ENCODE measurements at places on chromosomes 2 and 18. TPM values are rescaled to one million over a fixed set of nuclear protein-coding genes. Genes with fewer than 3 reads are reported as not detected.
A peak's percentile ranks its signal among the peaks of the same experiment; 100 is the strongest.

- no peak overlapping the region for H3K27ac ChIP-seq
- no peaks in the 10 kb centered on the region for H3K4me1 ChIP-seq
- no peak for DNase-seq
- H3K4me3 ChIP-seq: no peak overlapping the region
Observed at GRCh38 chr2:173596244-173596643, 241.6 kb downstream of the CDCA7 start.

DNA sequence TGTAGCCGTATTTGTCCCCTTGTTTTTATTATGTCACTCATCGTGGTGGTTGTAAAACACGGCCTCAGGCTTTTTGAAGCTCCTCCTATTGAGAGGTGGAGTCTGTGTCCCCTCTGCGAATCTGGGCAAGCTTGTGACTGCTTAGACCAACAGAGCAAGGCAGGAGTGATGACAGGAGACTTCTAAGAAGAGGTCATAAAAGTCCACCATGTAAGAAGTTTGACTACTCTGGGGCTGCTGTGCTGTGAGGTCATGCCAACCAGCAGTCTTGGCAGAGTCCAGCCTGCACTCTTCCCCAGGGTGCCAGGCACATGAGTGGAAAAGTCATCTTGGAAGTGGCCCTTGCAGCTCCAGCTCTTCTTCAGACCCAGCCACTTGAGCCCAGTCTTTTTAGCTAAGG, 83.8 kb upstream of the SPTBN1 start:
- H3K4me1 ChIP-seq: no peaks in the 10 kb centered on the region
- peaks cover 45% of the 10 kb centered on the region for H3K27me3 ChIP-seq
- no peak for DNase-seq
- peaks cover 5% of the 10 kb centered on the region for H3K36me3 ChIP-seq
- no peak overlapping the region for H3K4me3 ChIP-seq

The NAT8 gene
- not detected for total RNA-seq

GRCh38 chr2:151119374-151119773, 142.3 kb downstream of the RBM43 start:
- H3K36me3 ChIP-seq: peaks cover 4% of the 10 kb centered on the region
- no peak overlapping the region for H3K4me3 ChIP-seq
- peaks cover 19% of the 10 kb centered on the region for H3K27me3 ChIP-seq
- no peak for DNase-seq
- H3K27ac ChIP-seq: no peak overlapping the region
- no peaks in the 10 kb centered on the region for H3K4me1 ChIP-seq

- DNase-seq: no peak
- H3K4me3 ChIP-seq: peak overlapping the region; percentile 21
- H3K27ac ChIP-seq: no peak overlapping the region
- H3K4me1 ChIP-seq: peaks cover 15% of the 10 kb centered on the region
- H3K36me3 ChIP-seq: no peaks in the 10 kb centered on the region
Observed at GRCh38 chr2:174011796-174012195, 46.6 kb upstream of the SP3 start.

- DNase-seq: no peak
- no peak overlapping the region for H3K27ac ChIP-seq
- H3K36me3 ChIP-seq: peaks cover 9% of the 10 kb centered on the region
Observed at GRCh38 chr18:7870855-7871254, 303.7 kb downstream of the PTPRM start.

The ANKRD30BL gene
- not detected for total RNA-seq

- H3K27me3 ChIP-seq: peaks cover 11% of the 10 kb centered on the region
- DNase-seq: no peak
- no peaks in the 10 kb centered on the region for H3K4me1 ChIP-seq
Observed at GRCh38 chr18:3879114-3879835, 429.3 kb downstream of the TGIF1 start.

All from natural killer cell treated with Interleukin-12 subunit alpha and Interleukin-12 subunit beta and Interleukin-15 and Interleukin-18, amount 100 ng/mL, for 72 hours (primary cell).